ENCODE measurements at places on chromosomes 11 and 22. TPM values are rescaled to one million over a fixed set of nuclear protein-coding genes. Genes with fewer than 3 reads are reported as not detected.

The MRGPRX3 gene
- total RNA-seq = not detected

The MUC5B gene
- total RNA-seq = 0.20 TPM

GRCh38 chr11:127632976-127633680, 632.6 kb upstream of the KIRREL3 start:
- no peak for DNase-seq
- no peak overlapping the region for H3K27ac ChIP-seq
- no peaks in the 10 kb centered on the region for H3K4me1 ChIP-seq
- no peaks in the 10 kb centered on the region for H3K27me3 ChIP-seq

The BAD gene
- total RNA-seq = 30.5 TPM

DNA sequence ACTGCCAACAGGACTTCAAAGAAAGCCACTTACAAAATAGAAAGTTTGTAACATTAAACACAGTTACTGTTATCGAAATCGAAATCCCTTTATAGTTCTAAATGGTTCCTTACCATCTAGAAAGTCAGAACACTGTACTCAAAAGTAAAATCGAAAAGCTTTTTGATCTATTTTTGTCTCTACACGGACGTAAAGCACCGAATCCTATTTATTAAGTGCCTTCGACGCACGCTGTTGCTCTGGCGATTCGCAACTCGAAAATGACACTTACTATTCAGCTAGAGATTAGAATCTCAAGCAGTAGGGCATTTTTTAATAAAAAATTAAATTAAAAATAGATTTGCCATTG, 78.3 kb downstream of the LARGE1 start:
- DNase-seq = no peak
- peak overlapping the region; percentile 44 for H3K27ac ChIP-seq
- no peaks in the 10 kb centered on the region for H3K27me3 ChIP-seq
- H3K36me3 ChIP-seq = no peaks in the 10 kb centered on the region
- peaks cover 33% of the 10 kb centered on the region for H3K4me1 ChIP-seq

GRCh38 chr11:72072348-72072747, 8.0 kb downstream of the NUMA1 start:
- DNase-seq = no peak
- no peaks in the 10 kb centered on the region for H3K27me3 ChIP-seq
- peaks cover 2% of the 10 kb centered on the region for H3K36me3 ChIP-seq
- peaks cover 41% of the 10 kb centered on the region for H3K4me1 ChIP-seq
- H3K4me3 ChIP-seq = no peak overlapping the region
- peak overlapping the region; percentile 39 for H3K27ac ChIP-seq
